Karpas-422 (cell line): ENCODE measurements at places on chromosomes 3 and 15. TPM values are rescaled to one million over a fixed set of nuclear protein-coding genes. Genes with fewer than 3 reads are reported as not detected.
A peak's percentile ranks its signal among the peaks of the same experiment; 100 is the strongest.

GRCh38 chr3:169430707-169431404, 232.7 kb downstream of the MECOM start:
- no peak for DNase-seq

DNA sequence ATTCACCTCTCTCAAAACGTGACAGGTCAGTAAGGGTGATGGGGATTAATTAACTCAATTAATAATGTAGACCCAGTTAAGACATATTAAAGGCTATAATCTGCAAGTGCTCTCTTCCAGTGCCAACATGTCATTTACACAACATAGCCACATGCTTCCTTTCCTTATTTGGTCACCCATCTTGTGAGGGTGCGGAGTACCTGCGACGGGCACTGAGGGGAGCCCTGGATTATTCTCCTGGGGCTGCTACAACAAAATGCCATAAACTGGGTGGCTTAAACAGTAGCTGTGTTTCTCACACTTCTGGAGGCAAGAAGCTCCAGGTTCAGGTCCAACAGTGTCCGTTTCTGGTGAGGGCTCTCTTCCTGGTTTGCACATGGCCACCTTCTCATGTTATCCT, 157.4 kb upstream of the LRTM1 start:
- DNase-seq = no peak

DNA sequence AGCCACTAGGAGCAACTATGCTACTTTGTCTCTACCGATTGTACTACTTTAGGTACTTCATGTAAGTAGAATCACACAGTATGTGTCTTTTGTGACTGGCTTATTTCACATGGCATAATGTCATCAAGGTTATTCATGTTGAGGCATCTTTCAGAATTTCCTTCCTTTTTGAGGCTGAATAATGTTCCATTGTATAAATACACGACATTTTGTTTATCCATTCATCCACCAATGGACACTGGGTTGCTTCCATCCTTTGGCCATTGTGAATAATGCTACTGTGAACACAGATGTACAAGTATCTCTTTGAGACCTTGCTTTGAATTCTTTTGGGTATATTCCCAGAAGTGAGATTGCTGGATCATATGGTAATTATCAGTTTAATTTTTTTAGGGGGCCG, 29.2 kb downstream of the MYO5A start:
- DNase-seq = no peak

- DNase-seq = no peak
Measured at GRCh38 chr15:54576298-54576935, 598.2 kb downstream of the UNC13C start.

SLC22A13 gene
- 0.90 and 3.3 TPM in 2 replicates for total RNA-seq

GRCh38 chr3:42694366-42694765, 8.2 kb downstream of the HHATL start:
- no peak for DNase-seq

CTXND1 gene
- not detected in 2 replicates for total RNA-seq

GRCh38 chr3:114855839-114856238, 291.2 kb downstream of the ZBTB20 start:
- DNase-seq = no peak

- DNase-seq = no peak
Measured at GRCh38 chr15:62889734-62890505, 152.6 kb upstream of the TPM1 start.

SCAANT1 gene
- not detected in 2 replicates for total RNA-seq

- no peak for DNase-seq
Measured at GRCh38 chr3:156390846-156391245, 164.1 kb downstream of the SSR3 start.

GRCh38 chr3:46966811-46967210, 9.7 kb downstream of the CCDC12 start:
- DNase-seq = peak; percentile 45

CP gene
- total RNA-seq = not detected in 2 replicates

- DNase-seq = no peak
Measured at GRCh38 chr3:120689395-120689794, 7.4 kb upstream of the HGD start.

DNA sequence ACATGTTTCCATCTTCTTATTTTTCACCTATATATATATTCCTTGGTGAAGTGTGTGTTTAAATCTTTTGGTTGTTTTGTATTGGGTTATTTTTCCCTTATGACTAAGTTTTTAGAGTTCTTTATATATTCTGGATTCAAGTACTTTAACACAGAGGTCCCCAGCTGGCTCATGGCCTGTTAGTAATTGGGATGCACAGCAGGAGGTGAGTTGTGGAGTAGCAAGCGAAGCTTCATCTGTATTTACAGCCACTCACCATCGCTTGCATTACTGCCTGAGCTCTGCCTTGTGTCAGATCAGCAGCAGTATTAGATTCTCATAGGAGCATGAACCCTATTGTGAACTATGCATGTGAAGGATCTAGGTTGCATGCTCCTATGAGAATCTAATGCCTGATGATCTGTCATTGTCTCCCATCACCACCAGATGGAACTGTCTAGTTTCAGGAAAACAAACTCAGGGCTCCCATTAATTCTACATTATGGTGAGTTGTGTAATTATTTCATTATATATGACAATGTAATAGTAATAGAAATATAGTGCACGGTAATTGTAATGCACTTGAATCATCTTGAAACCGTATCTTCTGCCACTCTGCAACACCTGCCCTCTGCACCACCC, 151.6 kb downstream of the RSRC1 start:
- DNase-seq = peak; percentile 73
